Neural crest cell (in vitro differentiated cells): ENCODE measurements at places on chromosomes 16 and 17. TPM values are rescaled to one million over a fixed set of nuclear protein-coding genes. Genes with fewer than 3 reads are reported as not detected.

HBA1 gene
- not detected in 2 replicates for total RNA-seq

GRCh38 chr17:38322156-38322779 lies 21.5 kb downstream of the GPR179 start:
- H3K36me3 ChIP-seq, result peaks cover 16% of the 10 kb centered on the region
- H3K4me1 ChIP-seq, result peaks cover 32% of the 10 kb centered on the region
- no peak overlapping the region for H3K4me3 ChIP-seq
- DNase-seq, result peak; percentile 74
- H3K27me3 ChIP-seq, result no peaks in the 10 kb centered on the region

GRCh38 chr16:11201498-11202259 lies 54.3 kb downstream of the SOCS1 start:
- H3K27me3 ChIP-seq, result peaks cover 16% of the 10 kb centered on the region
- no peaks in the 10 kb centered on the region for H3K36me3 ChIP-seq
- H3K4me1 ChIP-seq, result peaks cover 10% of the 10 kb centered on the region
- H3K27ac ChIP-seq, result no peak overlapping the region

DNA sequence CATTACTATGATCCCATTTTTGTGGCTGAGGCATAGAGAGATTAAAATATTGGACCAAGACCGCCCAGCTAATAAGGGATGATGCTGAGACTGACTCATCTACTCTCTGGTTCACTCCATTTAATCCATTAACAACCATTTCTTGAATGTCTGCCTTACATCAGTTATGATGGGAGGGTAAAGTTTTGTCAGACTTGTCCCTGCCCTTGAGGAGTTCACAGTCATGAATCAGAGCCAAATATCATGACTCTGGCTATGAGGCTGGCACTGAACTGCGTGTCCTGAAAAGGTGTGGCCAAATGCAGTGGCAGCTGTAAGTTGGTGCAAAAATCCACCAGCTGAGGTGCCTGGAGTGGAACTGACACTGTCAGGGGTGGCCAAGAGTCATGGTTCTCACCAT lies 35.0 kb upstream of the MAF start:
- no peaks in the 10 kb centered on the region for H3K27me3 ChIP-seq
- no peak overlapping the region for H3K27ac ChIP-seq
- H3K4me3 ChIP-seq, result no peak overlapping the region

- peak overlapping the region; percentile 8 for H3K4me3 ChIP-seq
- H3K27me3 ChIP-seq, result no peaks in the 10 kb centered on the region
- H3K36me3 ChIP-seq, result peaks cover 7% of the 10 kb centered on the region
- no peak for DNase-seq
- peak overlapping the region; percentile 1 for H3K27ac ChIP-seq
- H3K4me1 ChIP-seq, result peaks cover 43% of the 10 kb centered on the region
Measured at GRCh38 chr17:29870836-29871465, 59.1 kb downstream of the SSH2 start.

GRCh38 chr16:11609474-11610120 lies 22.9 kb upstream of the LITAF start:
- DNase-seq, result no peak
- peak overlapping the region; percentile 83 for H3K27ac ChIP-seq
